ENCODE measurements at places on chromosomes 2 and 18.

GRCh38 chr2:239997686-239998409 is 27.3 kb downstream of the NDUFA10 start:
- DNase-seq: no peak

GRCh38 chr2:12642859-12643258 is 73.9 kb upstream of the TRIB2 start:
- no peak for DNase-seq

DNA sequence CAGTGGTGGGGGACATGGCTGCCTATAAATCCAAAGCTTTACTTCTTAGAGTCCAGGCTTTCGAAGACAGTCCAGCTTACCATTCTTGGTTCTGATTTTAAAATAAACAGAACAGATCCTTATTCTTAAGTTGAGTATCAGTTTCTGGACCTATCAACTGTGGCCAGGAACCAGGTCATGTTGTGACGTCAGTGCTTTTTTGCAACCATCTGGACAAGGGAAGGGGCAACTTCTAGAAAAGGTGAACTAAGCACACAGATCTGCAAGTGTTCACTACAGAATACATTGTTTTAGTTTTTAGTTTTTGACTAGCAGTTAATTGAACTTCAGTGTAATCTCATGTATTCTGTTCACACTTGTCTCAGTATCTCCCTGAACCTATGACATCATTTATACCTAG is 326.0 kb upstream of the MGAT5 start:
- no peak for DNase-seq

GRCh38 chr2:28480403-28481049 is 15.3 kb upstream of the PLB1 start:
- no peak for DNase-seq

- peak; percentile 43 for DNase-seq
Observed at GRCh38 chr2:135144343-135144742, 92.3 kb downstream of the RAB3GAP1 start.

- DNase-seq: no peak
Observed at GRCh38 chr18:576924-577323, 3.3 kb upstream of the CETN1 start.

DNA sequence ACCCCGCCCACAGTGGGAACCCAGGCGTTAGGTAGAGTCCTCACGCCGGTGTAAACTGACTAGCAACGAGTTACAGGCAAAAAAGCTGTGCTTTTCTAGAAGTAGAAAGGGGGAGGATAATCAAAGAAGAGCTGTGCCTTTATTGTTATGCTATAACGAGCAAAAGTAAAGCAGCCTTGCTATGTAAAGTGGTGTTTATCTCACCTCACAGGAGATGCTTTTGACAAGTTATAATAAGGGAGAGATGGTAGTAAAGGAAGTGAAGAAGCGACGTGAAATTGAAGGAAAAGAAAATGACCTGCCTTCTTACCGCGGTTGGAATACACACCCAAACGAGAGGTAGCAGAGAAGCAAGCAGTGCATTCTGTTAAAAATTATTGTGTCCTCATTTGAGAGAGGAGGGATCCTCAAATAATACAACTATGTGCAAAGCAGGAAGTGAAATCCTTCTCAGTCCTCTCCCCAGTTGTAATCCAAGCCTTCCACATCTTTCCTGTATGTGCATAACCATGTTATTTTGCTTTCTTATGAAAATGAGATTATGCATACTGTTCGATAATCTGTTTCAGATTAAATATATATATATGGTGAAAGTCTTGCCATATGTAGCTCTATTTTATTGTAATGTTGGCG is 962 bp downstream of the TANK start:
- peak; percentile 10 for DNase-seq

GRCh38 chr2:160322320-160322719 is 122.2 kb upstream of the ITGB6 start:
- no peak for DNase-seq

Data from fibroblast of mammary gland (primary cell).